Right atrium auricular region (tissue), 2 donors: ENCODE measurements at places on chromosomes 12 and 14.

DNA sequence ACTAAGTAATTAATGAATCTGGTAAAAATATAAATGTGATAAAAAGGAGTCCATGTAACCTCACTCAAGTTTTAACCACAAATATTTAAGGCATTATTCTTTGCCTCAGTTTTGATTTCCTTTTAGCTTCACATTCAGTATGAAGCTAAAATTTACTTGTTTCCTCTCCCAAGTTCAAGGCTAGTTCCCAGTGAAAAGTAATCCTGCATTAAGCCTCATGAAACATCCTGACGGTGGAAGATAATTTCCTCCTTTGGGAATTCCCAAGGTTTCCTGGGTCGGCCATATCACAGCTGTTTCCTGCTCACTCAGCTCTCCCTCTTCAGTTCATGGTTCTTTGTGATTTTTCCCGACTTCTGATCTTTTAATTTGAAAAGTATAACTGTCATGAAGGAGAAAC lies 1256.8 kb upstream of the FLRT2 start:
- no peak for DNase-seq

- no peak for DNase-seq
Observed at GRCh38 chr12:91994208-91994797, 151.3 kb downstream of the BTG1 start.

DNA sequence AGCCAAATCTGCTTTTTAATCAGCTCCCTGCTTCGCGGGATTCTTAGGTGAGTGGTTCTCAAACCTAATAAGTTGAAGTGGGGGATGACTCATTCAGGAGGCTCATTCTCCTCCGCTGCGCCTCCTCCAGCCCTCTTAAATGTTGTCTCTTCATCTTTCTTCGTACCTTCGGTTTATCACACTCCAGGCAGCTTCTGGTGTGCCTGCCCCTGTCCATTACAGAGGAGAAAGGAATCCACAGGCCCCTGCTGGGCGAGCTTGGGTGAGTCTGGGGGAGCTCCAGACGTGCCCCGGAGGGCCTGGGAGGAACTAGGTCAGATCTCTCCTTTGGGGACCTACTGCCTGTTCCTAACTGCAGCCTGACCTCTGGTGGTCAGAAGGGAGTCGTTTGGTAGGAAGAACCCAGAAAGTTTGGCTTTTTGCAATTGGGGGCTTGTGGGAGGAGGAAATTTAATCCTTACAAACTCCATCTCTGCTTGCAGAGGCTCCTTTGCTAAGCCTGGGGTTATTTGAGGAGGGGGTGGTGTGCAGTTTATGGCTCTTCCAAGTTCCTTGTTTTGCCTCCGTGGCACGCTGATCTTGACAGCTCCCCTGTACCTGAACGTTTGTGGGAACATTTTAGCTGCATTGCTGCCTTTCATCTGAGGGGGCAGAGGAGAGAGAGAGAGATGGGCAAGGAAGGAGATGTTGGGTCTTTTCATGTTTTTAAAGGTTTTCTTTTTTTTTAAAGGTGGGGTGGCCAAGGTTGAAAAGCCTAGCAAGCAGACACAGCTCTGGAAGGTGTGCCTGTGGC lies 84.1 kb upstream of the GNG2 start:
- DNase-seq: peak; percentile 64

DNA sequence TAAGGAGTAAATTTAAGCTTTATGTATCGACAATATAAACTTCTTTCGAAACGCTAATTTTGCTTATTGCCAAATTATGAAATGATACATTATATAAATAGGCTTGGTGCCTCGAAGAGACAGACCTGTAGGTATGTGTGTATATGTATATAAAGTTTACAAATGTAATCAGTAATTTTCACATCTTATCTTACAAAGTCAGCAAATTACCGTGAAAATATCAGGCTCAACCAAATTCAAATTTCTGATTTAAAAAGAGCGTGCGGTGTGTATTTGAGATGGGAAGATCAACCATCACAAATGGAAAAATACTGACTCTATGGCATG lies 605 bp downstream of the ZCRB1 start:
- no peak for DNase-seq

DNA sequence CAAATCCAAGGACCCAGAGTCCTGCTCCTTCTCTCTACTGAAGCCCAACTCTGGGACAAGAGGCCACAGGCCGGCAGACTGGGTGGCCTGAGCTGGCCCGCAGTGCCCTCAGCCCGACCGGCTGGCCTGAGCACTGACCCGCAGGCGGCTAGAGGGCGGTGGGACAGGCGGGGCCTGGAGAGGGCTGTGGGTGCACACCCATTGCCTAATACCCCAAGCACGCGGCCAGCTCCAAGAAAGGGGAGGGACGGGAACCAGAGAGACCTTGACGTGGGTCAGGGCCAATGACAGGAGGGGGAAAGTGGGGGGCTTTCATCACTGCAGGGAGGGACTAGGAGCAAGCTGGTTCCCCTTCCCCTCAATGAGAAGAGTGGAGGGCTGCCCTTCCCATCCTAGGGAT lies 2.0 kb upstream of the WNT10B start:
- DNase-seq: peak; percentile 83
